ENCODE measurements at places on chromosomes 6 and 20. TPM values are rescaled to one million over a fixed set of nuclear protein-coding genes. Genes with fewer than 3 reads are reported as not detected.
A peak's percentile ranks its signal among the peaks of the same experiment; 100 is the strongest.

PPP1R3D gene
- total RNA-seq: 7.3 TPM

- DNase-seq: peak; percentile 61
Measured at GRCh38 chr20:50138479-50139393, 14.8 kb downstream of the PEDS1 start.

DNA sequence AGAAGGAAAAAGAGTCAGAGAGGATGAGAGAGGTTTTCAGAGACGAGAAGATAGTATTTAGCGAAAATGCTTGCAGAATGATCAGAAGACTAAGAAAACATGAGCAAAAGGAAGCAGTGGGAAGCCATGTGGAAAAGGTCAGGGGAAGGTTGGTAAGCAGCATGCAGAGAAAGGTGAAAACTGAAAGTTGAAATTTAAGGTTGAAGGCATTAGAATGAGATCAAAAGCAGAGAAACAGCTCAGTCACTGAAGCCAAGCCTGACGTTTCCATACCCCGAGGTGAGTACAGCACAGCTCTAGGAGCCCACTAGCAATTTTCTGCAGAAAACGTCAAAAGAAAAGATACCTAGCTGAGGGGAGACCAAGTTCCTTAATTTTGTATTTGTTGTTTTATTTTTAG, 19.1 kb upstream of the TFB1M start:
- no peak for DNase-seq

DDX43 gene
- total RNA-seq: not detected

- DNase-seq: peak; percentile 34
Measured at GRCh38 chr20:49843139-49843538, 30.5 kb downstream of the SLC9A8 start.

DNA sequence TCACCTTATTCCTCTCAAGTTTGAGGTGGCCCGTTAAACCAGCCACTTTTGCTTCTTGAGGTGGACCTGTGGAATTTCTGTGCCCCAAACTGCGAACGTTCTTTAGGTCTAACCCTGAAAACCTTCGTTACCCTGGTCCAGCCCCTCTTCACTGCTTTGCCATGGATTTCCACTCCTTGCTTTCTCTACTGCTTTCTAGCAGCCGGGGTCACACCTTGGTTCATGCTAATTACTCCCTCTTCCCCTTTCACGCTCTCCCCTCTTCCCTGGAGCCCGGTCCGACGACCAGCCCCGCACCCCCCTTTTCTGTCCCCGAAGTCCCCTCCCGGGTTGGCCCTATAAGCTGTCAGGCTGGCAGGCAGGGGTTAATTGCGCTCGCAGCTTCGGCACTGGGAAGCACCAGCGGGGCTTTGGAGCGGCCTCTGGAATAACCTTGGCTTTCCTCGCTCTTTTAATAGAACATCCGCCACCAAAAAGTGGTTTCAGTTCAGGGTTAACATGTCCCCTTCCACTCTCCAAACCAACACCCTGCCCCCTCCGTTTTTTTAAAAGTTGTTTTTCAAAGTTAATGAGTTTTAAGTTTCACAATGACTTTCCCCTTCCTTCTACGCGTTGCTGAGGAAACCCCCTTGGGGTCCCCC, 1.4 kb upstream of the HIVEP1 start:
- DNase-seq: peak; percentile 87

- DNase-seq: no peak
Measured at GRCh38 chr6:164926686-164927085, 382.7 kb downstream of the C6orf118 start.

GRCh38 chr6:424741-425417, 33.3 kb downstream of the IRF4 start:
- no peak for DNase-seq

DNA sequence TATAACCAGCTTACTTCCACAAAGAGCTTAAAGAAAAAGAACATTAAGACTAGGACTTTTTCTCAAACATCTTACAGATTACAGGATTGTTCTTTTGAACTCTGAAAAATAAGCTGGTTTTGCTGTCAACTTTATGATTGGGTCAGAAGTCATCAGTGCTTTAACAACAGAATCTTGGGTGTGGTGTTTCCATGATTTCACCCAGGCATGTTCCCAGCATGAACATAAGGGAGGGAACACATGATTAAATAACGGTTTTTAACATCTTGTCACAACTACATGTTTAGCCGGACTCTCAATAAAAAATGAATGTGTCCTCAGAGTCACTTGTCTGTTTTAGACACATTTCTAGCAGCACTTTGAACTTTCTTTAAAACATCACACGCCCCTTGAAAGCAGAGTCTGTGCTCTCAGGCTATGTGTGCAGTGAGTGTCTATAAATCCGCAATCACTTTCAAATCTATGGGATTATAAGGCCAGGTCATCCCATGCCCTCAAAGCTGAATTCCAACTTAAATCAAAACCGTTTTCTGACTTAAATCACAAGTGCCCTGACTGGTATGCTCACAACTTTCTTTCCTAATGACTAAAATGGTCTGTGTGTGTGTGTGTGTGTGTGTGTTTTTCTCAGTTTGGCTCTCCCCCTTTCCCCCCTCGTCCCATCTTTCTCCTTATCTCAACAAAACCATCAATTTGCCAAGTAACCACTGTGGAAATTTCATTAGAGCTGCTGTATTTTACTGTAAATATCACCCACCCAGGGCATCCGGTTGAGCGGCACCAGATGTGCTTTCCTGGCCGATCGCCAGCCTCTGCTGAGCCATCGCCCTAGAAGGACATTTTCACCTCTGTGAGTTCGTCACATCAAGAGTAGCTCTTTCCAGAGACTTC, 216.8 kb upstream of the DTNBP1 start:
- DNase-seq: peak; percentile 57

DNA sequence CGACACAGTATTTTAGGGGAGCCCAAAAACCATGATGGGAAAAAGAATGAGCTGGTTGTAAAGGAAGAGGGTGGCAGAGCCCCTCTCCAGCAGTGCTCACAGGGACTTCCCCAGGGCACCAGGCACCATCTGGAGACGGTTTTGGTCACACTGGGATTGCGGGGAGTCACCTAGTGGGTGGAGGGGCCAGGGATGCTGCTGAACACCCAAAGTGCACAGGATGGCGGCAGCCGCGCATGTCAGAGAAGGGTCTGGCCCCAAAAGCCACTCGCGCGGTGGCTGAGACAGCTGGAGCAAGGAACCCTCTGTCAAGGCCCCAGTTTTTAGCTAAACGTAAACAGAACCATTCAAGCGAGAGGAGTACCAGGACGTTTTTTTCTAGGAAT, 10.8 kb downstream of the CTSZ start:
- DNase-seq: no peak

- no peak for DNase-seq
Measured at GRCh38 chr20:14210146-14210545, 127.3 kb downstream of the FLRT3 start.

DNA sequence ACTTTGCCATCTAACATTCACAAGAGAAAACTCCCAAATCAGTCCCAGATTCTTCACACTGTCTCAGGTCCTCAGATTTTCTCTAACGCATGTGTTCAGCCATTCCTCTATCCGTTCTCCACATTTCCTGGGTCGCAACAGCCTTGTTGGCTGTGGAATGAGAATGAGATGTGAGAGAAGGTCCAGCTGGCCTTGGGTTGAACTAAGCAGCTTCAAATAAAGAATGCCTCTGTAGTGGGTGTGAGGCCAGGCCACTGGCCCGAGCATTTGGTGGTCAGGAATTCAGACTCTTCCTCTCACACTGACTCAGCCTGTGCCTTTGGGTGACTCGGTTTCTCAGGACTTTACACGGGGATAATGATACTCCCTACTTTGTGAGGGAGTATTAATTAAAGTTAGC, 73.8 kb upstream of the CCN6 start:
- DNase-seq: peak; percentile 82

GRCh38 chr6:44850312-44850711, 462.8 kb downstream of the CDC5L start:
- peak; percentile 33 for DNase-seq

DNA sequence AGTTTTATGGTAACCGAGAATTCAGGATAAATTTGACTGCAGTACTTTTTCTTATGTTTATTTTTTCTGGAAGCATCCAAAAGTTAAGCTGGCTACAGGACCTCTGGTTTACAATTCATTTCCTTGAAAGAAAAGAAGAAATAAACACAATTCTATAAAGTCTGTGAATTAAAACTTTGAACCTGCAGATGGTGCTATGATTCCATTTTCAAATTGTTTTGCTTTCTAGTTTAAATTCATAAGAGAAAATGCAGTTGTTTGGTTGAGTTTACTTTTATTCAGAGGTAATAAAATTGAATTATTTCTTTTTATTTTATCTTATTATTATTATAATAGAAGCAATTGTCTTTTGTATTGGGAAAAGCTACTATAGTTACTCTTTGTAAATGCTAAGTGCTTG, 1.8 kb upstream of the VIP start:
- DNase-seq: peak; percentile 16

GABRR1 gene
- total RNA-seq: not detected

GPR63 gene
- 0.27 TPM for total RNA-seq

- DNase-seq: no peak
Measured at GRCh38 chr6:26445934-26446667, 5.8 kb downstream of the BTN3A3 start.

TRMT6 gene
- 18.1 TPM for total RNA-seq

- no peak for DNase-seq
Measured at GRCh38 chr20:51091406-51092195, 68.7 kb upstream of the KCNG1 start.

- DNase-seq: no peak
Measured at GRCh38 chr6:16592223-16592911, 168.9 kb downstream of the ATXN1 start.

DNA sequence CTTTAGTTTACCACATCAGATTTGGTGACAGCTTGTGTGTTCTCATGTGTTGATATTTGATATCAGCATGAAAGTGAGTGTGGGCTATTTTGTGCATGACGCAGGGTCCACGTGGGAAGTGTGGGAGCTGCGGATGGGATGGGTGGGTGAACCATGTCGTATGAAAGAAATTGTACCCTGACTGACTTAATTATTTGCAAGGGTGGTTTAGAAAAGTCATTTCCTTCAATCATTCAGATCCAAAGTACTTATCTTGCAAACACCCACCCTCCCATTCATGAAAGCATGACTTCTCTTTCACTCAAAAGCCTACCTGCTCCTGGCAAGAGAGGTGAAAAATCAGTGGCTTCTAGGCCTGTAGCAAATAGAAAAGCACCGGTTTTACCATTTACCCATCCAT, 91.8 kb upstream of the BACH2 start:
- no peak for DNase-seq

GRCh38 chr20:19668418-19668817, 89.6 kb upstream of the RIN2 start:
- no peak for DNase-seq

- peak; percentile 40 for DNase-seq
Measured at GRCh38 chr6:81996414-81996813, 243.9 kb upstream of the TENT5A start.

DCDC2 gene
- 0.08 TPM for total RNA-seq

DNA sequence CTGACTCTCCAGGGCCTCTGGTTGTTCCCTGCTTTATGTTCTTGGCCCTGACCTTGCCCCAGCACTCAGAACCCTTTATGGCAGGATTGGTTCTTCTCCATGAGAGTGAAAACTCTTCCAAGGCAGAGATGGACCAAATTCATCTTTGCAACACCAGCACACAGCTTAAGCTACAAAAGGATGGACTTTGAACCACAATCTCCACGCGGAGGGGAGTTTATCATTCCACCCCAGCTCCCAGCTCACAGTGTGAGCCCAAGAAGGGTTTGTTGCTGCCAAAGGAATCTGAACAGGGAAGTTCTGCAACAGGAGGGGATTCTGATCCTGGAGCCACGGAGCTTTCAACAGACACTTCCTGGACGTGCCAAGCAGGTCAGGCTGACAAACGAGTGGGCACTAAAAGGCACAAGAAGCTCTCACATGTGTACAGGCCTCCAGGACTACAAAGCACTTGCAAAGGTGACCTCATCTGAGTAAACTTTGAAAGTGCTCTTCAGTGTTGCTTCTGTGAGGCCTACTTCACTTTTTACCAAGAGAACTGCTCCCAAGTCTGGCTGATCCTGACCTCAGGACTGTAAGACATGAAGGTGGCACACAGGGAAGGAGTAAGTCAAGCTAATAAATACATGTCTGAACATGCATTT, 8.9 kb downstream of the FITM2 start:
- DNase-seq: no peak

DNA sequence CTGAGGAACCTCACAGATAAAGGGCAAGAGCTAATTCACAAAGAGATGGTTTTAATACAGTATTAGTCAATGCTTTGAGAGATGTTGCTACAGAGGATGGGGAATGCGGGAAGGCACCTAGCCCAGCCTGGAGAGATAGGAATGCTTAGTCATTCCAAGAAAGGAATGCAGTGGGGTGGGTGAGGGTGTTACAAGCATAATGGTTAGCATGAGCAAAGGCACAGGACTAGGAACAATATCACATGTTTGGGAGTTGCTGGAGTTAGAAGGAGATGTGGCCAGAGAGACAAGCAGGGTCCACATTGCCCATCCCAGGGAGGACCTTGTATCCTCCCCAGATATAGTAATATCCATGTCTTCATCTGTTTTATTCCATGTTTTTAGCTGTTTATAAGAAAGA, 107.0 kb upstream of the OGFRL1 start:
- peak; percentile 67 for DNase-seq

CRISP3 gene
- not detected for total RNA-seq

DNA sequence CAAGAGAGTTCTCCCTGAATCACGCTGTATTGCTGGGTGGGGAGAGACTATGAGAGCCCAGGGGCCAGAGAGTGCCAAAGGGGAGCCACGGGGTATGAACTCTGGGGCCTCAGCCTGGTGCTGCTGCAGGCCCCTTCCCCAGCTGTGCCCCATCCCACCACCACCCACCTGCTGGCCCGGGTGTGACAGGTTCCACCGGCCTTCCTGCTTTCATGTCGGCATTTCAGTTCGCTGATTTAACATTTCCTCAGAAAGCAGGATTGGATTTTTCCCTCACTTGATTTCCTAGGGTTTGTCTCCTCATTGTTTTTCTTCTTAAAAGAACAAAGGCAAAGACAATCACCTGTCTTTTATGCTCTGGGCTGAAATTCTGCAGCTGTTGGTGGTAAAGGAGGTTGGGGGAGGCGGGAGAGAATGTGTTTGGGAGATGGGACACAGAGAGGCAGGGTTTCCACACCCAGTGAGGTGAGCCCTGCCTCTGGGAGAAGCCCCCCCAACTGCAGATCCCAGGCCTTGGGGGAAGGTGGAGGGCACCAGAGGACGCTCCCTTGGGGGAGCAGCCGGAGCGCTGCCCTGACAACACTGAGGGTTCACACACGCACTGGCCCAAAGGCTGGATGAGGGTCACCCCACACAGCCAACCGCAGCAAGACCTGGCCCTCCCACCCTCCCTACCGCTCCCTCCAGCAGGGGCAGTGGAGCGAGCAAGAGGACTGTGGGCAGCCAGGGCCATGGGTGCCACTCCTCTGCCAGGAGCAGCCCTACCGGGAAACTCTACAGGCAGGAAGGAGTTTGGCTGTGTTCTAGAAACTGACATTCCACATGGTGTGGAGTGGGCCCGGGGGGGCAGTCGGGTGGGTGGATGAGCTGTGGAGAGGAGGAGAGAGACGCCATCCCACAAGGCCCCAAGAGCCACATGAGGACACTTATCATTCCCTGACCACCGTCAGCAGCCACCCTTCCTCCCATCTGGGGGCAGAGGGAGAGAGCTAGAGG, 10.5 kb upstream of the MLN start:
- no peak for DNase-seq

All from myocyte (in vitro differentiated cells).